ENCODE measurements at places on chromosomes 1 and 21.
A peak's percentile ranks its signal among the peaks of the same experiment; 100 is the strongest.

GRCh38 chr1:178093494-178093950 is 382 bp upstream of the RASAL2 start:
- peak; percentile 98 for DNase-seq

DNA sequence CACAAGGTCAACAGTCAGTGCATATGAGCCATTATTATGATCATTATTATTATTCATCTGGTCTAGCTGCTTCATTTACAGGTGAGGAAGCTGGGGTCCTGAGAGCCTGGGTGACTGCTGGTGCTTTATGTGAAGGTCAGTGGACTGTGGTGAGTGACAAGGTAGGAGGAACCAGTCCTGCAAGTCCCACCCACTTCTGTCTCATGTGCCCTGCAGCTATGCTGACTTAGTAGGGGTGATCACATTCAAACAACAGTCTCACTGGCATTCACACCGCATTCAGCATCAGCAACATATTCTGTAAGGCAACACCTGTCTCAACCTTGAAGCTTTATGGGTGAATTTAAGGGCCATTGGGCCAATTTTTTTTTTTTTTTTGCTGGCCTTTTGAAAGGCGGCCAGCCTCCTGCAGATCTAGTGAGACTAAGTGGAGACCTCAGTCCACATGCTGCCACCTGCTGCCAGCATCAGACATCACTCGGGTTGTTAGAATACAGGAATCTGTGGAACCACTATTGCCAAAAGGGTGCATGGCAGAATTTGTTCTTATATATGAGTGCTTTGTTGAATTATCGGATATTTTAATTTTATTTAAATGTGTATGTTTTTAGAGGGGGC is 59.9 kb upstream of the CACNA1E start:
- DNase-seq, result peak; percentile 75

GRCh38 chr1:23923592-23924499 is 10.7 kb upstream of the CNR2 start:
- DNase-seq, result no peak

- DNase-seq, result no peak
Measured at GRCh38 chr1:158527190-158527815, 26.9 kb downstream of the OR6Y1 start.

- no peak for DNase-seq
Measured at GRCh38 chr1:119147661-119148090, 7.2 kb upstream of the WARS2 start.

DNA sequence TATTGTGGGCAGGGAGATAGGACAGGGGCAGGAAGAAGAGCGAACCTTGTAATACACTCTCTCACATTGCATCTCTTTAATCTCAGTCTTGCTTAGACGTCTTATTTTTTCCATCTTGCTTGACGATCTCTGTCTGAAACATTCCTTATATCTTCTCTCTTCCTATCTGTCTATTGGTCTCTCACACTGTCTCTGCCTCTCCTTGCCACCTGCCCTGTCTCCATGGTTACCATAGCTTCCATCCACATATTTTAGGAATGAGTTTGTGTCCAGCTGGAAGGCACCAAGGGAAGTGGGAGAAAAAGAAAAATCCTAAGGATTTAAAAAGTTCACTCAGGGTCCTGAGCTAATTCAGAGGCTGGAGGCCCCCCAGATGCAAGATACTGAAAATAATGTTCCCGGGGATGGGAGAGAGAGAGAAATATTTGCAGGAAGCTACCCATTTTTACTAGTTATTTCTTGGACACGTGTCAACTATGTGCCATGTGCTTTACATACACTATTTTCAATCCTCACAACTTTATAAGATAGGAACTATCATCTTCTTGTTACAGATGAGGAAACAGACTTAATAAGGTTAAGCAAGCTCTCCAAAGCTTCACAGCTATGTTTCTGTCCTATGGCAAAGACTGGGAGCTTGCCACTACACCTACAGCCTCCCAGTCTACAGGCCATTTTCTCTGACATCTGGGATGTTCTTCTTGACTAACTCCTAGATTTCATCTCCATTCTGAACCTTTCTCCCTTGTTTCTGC is 933 bp downstream of the ANKRD34A start:
- DNase-seq, result no peak

DNA sequence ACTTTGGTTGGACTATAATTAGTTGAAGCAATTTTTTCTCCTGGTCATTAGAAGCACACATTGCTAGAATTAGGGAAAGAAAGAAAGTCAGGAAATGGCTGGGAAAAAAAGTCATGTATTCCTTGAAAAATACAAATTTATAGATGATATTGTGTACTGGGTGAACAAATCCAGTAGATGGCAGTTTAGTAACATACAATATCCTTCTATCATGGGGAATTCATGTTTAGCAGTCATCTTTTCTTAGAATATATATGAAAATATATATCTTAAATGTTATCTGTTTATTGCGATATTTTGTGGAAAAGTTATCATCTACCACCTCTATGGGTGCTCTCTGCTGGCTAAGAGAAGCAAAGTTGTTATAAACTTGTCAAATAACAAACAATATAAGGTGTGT is 13.1 kb upstream of the ZRANB2 start:
- no peak for DNase-seq

DNA sequence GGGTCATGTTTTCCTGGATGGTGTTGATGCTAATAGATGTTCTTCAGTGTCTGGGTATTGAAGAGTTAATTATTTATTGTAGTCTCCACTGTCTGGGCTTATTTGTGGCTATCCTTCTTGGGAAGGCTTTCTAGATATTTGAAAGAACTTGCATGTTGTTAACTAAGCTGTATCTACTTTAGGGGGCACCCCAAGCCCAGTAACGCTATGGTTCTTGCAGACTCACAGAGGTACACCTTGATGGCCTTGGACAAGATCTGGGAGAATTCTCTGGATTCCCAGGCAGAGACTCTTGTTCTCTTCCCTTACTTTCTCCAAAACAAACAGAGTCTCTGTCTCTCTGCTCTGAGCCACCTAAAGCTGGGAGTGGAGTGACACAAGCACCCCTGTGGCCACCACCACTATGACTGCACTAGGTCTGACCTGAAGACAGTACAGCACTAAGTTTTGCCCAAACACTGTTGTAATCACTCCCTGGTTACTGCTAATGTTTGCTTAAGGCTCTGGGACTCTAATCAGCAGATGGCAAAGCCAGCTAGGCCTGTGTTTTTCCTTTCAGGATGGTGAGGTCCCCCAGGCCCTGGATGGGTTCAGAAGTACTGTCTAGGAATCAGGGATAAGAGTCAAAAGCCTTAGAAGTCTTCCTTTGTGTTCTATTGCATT is 76.5 kb upstream of the C1orf21 start:
- no peak for DNase-seq

GRCh38 chr1:229325853-229326487 is 16.9 kb downstream of the CCSAP start:
- DNase-seq, result no peak

DNA sequence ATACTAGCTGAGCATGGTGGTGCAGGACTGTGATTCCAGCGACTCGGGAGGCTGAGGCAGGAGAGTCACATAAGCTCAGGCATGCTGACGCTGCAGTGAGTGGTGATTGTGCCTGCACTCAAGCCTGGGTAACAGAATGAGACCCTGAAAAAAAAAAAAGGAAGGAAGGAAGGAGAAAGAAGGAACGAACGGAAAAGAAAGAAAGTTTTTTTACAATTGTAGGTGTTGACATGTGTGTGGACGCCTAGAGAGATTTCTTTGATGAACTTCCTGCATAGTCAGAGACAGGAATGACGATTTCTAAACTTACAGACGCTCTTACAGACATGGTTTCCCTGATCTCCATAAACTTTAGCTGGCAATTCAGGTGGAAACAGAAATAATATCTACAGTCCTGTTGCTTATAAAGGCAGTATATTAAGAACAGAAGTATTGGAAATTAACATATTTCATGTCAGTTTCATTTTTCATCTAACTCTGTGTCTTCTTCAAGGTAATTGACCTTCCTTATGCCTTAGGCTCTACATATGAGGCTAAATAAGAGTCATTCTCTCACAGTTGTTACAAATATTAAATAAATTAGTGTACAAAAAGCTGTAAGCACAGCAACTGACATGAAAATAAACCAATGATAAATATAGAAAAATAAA is 4.1 kb downstream of the SAMSN1 start:
- no peak for DNase-seq

DNA sequence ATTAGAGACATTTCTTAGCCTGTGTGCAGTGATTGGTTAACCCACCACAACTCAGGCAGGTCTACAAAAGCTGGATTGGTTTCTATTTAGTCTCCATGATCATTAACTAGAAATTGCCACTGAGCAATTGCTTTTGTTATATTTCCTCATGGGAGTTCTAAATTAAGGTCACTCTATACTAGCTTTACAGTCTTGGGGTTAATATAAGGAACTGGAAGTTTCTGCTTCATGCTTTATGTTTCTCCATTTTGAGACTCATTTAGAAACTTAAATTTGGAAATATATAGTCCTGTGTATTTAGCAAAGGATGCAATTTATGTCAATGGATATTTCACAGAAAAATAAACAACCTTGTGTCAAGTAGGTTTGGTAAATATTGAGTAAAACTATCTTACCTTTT is 137.5 kb downstream of the HLX start:
- no peak for DNase-seq

DNA sequence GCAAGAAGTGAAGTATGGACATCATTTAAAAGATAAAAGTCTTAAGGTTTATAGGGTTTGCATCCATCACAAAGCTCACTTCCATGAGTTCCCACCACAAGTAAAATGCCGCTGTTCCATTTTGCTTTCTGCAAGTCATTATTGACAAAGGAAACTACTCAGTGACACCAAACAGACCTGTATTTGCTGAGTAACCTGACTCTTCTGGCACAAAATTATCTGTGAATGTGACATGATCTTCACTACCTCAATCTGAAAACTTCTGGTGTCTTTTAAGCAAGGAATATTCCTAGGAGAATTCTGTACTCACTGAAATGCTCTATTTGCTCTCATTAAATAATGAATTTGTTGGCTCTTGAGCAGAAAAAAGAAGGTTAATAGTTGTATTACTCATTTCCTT is 1077.4 kb upstream of the ADGRL4 start:
- no peak for DNase-seq

Measured in islet precursor cell (in vitro differentiated cells).